ENCODE measurements at places on chromosomes 3 and 15.

DNA sequence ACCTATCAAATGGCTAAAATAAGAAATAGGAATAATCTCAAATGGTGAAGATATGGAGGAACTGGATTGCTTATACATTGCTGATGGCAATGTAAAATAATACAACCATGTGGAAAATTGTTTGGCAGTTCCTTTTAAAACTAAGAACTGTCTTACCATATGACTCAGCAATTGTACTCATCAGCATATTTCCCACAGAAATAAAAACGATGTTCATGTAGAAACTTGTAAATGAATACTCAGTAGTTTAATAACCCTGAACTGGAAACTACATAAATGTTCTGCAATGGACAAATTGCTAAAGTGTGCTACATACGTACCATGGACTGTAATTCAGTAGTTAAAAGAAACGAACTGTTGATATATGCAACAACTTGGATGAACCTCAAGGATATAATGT is 253.9 kb upstream of the RBMS3 start:
- DNase-seq: no peak

- no peak for DNase-seq
Measured at GRCh38 chr15:50277370-50277769, 11.8 kb upstream of the HDC start.

GRCh38 chr15:80577552-80578205 is 117.4 kb upstream of the ABHD17C start:
- no peak for DNase-seq

- no peak for DNase-seq
Measured at GRCh38 chr3:33597257-33597689, 120.8 kb downstream of the CLASP2 start.

GRCh38 chr3:66425032-66425431 is 75.8 kb downstream of the LRIG1 start:
- no peak for DNase-seq

GRCh38 chr3:79453600-79453999 is 314.2 kb downstream of the ROBO1 start:
- DNase-seq: no peak

DNA sequence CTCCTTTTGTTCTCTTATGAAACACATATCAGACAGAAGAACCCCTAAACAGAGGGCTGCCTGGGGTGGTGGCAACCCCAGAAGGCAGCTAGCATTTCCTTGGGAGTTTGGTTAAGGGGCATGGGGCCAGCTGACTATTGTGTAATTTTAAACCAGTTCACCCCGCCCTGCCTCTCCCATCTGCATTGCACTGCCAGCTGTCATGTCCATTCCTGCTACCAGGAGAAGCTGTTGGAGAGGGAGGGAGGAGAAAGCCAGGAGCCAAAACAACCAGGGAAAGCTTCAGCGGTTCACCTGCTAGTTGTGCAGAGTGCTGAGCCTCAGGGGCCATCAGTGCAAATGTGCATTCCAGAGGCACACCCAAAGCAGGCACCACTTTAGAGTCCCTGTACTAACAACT is 47.6 kb upstream of the ATP1B3 start:
- no peak for DNase-seq

DNA sequence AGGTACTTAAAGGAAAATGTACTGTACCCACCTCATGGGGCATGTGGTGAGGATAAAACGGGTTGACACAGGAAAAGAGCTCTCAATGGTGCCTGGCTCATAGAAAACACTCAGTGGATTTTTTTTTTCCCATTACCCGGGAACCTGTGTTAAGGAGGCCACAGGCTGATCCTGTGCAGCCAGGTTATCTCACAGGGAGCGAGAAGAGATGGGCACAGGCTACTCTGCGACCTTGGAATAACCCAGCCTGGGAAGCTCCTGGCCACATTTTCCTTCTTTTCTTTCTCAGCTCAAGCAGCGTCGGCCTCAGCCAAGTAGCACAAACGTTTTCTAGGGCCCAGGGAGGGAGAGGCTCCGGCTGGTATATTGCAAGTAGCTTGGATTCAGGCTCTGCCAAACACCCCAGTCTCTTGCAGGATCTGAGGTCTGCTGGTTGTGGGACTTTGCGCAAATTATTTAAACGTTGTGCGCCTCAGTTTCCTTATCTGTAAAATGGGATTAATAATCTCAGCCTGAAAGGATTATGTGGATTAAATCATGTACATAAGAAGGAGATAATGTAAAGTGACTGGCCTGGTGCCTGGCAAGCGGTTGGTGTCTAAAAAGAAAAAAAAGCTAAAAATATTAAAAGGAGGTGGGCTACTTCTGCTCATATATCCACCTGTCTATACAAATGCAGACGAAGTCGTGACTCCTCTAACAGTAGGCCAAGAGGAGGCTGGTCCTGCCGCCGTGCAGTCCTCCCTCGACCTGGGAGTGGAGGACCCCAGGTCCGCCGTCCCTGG is 2.2 kb downstream of the FURIN start:
- no peak for DNase-seq

GRCh38 chr3:102691507-102691906 is 256.7 kb downstream of the ZPLD1 start:
- DNase-seq: no peak

- DNase-seq: no peak
Measured at GRCh38 chr3:103337179-103337845, 902.5 kb downstream of the ZPLD1 start.

DNA sequence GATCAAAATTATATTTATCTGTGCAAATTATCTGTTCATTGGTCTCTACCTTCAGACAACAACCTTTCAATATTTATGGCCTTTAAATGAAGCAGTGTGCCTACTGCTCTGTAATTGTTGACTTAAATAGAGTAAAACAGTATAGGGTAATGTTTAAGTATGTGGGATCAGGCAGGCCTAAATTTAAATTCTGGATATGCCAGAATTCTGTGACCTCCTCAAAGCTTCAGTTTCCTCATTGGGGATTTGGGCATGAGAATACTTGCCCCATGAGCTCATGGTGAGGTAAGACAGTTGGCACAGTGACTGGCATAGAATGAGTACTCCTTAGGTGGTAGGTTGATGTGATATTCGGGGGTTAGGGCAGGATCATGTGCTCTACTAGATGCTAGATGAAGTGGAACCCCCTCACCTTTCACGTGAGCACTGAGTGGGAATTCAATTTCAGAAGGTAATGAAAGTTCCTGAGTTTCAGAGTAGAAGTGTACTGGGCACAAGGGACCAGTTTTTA is 14.9 kb downstream of the ARL8B start:
- DNase-seq: no peak

- DNase-seq: peak; percentile 59
Measured at GRCh38 chr3:71955240-71956068, 170.5 kb upstream of the PROK2 start.

GRCh38 chr15:75680007-75680789 is 32.5 kb downstream of the CSPG4 start:
- no peak for DNase-seq

GRCh38 chr3:40169983-40170382 is 139.5 kb upstream of the EIF1B start:
- DNase-seq: no peak

GRCh38 chr3:96959474-96959873 is 145.1 kb downstream of the EPHA6 start:
- DNase-seq: no peak

- DNase-seq: no peak
Measured at GRCh38 chr3:65671004-65671403, 367.7 kb downstream of the MAGI1 start.

- DNase-seq: no peak
Measured at GRCh38 chr3:63940389-63940757, 28.2 kb upstream of the SCAANT1 start.

DNA sequence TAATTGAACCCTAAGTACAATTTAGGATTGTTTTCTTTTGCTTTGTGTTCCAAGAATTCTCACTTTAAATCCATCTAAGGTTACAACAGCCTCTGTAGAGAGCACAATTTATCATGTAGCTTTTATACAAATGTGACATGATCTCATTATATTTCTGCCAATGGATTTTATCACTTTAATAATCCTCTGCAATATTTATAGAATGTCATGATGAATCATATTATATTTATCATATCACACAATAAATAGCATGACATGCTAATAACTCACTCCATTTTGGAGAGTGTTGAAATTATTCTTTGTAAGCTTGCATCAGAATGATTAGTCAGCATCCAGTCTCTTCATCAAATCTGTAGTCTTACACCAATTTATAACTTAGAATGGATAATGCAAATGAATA is 280.6 kb upstream of the ZNF717 start:
- no peak for DNase-seq

DNA sequence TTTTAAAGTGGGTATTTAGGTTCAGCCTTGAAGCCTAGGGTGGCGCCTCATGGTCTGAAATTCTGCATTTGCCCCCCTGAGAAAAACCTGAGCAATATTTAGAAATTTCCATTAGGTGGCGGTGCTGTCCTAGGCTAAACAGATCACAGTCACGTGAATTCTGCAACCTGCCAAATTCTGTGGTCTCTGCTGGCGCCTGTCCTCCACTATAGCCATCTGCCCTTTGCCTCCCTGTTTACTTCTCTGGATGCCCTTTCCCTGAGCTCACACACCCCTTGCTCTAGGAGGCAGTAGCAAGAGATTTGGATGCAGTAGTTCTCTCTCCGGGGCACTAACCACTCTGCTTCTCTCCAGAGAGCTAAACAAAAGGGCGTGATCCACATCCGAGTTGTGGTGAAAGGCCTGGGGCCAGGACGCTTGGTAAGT is 9.1 kb downstream of the MRPS11 start:
- DNase-seq: no peak

DNA sequence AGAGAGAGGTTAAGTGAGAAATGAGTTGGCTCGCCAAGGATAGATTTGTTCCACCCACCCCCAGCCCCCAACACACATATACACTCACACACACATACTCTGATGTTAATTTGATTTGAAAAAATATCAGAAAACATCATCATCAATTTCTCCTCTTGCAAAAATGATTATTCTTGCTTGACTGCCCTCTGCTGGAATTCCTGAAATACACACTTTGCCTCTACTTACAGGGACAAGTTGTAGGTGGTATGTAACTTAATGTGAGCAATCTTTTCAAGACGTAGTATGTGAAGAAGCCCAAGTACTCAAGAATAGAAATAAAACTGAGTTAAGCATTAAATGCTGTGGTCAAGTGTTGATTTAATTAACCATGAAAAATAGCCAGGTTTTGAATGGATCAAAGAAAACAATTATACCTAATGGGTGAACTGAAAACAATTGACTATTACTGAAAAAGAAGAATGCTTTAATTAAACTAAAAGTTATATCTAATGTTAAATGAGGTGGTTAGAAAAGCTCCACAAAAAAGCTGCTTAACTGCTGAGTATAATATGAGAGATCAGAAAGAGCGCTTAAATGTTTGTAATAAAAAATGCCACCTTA is 46.6 kb upstream of the MDFIC2 start:
- peak; percentile 8 for DNase-seq

DNA sequence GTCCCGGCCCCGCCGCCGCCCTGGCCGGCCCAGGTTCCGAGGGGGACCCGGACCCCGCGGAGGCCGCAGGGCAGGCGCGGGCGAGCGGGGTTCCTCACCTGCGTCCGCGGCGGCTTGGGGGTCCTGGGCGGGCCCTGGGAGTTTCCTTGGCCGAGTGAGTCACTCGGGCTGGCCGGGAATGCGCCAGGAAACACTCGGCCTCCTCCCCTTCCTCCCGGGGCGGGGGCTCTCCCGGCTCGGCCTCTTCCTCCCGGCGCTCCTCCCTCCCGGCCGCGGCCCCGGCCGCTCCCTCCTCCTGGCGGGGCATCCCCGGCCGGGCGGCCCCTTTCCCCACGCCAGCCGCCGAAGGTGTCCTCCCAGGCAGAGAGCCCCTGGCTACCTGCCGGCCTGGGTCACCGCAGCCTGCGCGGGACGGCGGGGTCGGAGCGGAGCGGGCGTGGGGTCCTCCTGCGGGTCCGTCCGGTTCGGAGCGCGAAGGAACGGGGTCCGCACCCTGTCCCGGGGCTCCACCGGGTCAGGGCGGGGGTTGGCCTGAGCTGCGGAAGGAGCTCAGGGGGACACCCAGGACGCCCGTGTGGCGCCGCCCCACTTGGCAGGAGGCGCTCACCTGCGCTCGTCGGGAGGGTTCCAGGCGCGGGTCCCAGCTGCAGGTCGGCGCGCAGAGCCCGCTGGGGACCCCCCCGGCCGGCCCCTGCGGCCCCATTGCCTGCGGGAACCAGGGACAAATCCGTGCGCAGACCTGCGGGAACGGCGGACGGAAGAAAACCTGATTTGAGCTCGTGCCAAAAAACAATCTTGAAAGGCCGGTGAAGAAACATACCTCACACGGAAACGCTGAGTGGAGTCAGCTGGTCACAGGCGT is at the start of gene CYFIP1:
Gene CYFIP1, minus strand, starts transcription at position 180 of the 862 bp plus-strand sequence. CDS start 33,083 bp downstream, outside the sequence.
- DNase-seq: peak; percentile 57

- DNase-seq: no peak
Measured at GRCh38 chr3:114389156-114389555, 95.3 kb downstream of the TIGIT start.

DNA sequence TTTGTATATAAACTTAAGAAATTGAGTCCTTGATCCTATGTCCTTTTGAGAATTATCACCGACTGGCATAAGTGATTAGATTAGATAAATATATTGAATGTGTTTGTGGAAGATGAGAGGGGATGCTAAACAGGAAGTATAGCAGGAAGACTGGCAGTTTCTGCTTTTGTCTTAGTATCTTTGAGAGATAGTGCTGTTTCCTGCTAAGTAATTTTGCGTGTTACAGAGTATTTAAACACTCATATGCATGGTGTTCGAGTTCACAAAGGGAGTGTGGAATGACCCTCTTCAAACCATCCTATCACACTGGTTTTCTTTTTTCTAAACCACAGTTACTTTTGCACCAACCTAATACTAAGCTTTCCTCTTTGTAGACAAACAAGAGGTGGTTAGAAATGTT is 106.0 kb downstream of the KLHL25 start:
- DNase-seq: no peak

- no peak for DNase-seq
Measured at GRCh38 chr3:53274938-53275605, 19.2 kb upstream of the TKT start.

DNA sequence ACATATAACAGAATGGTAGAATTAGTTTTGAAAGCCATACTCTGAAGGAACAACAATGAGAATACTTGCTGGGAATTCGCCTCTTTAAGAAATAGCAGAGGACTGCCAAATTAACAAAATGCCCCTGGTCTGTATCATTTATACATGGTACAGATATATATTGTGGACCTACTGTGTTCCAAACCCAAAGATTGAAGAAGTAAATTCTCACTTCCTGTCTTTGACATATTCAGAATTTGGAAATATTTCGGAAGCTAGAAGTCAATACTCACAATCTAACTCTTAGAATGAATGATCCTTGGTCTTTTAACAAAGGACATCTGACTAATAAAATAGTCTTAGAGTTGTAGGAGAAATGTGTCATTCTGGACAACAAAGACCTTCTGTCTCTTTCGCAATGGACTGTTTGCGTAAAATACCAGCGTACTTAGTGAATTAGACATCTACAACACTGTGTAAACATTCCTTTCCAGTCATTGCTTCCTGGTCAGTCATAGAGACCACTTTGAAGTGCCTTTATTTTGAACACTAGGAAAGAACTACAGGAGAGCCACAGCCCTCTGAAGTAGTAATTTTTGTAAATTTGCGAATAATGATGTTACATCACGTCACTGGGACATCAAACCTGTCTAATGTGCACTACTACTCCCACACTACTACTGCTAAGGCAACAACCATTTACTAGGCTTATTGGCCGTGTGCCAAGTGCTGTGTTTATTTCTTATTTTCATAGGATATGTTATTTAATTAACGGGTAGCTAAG is 68.0 kb downstream of the CHL1 start:
- DNase-seq: no peak

- DNase-seq: no peak
Measured at GRCh38 chr3:185691622-185692021, 105.5 kb downstream of the SENP2 start.

Measured in HS-27A (cell line).